ENCODE measurements at places on chromosomes 1 and 21. TPM values are rescaled to one million over a fixed set of nuclear protein-coding genes. Genes with fewer than 3 reads are reported as not detected.

CGN gene
- polyA plus RNA-seq: 0.31 TPM

DNA sequence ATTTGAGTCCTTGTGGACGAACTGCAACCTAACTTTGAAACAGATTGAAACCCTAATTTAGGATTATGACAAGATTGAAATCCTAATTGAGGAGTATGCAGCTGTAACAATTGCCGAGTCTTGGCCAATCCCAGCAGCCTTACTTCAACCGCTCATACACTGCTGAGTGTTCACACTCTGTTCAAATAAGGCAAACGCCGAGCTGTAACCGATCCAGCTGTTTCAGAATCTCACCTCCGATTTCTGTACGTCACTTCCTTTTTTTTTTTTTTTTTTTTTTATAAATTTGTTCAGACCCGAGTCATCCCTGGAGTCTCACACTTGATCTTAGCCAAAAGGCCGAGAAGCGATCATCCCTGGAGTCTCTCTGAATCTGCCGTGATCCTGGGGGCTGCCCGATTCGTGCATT lies 22.3 kb upstream of the ATP5PO start:
- DNase-seq: no peak

GRCh38 chr1:216793303-216793702 lies 70.1 kb upstream of the ESRRG start:
- no peak for DNase-seq

SOX13 gene
- polyA plus RNA-seq: 2.0 TPM

DNA sequence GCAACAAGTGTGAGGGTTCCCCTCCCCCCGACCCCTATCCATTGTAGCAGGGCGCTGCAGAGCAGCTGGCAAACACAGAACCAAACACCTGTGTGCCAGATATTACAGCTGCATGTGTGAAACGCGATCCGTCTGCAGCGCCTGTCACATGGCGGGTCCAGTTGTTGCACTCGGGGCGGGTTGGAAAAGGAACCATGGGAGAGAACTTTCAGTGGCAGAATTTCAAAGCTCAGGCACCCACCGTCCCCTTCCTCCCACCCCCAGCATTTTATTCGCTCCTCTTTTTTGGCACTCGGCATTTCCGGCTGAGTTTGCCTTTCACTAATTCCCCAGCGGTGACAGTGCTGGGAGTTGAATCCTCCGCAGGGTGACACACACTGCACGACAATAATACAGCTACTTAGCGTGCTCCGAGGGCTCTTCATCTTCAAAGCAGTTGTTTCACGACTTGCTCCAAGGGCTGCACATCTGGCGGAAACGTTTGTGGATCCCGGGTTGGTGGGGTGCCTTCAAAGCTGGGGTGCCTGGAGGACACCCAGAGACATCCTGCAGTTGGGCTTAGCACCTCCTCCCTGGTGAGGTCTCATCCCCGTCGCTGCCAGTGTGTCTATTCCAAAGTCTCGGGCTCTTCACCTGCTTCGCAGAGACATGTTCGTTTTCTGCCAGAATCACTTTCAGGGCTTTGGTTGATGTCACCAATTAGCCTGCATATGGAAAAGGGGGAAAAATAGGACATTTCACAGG lies 180.7 kb downstream of the ZBTB18 start:
- no peak for DNase-seq

DNA sequence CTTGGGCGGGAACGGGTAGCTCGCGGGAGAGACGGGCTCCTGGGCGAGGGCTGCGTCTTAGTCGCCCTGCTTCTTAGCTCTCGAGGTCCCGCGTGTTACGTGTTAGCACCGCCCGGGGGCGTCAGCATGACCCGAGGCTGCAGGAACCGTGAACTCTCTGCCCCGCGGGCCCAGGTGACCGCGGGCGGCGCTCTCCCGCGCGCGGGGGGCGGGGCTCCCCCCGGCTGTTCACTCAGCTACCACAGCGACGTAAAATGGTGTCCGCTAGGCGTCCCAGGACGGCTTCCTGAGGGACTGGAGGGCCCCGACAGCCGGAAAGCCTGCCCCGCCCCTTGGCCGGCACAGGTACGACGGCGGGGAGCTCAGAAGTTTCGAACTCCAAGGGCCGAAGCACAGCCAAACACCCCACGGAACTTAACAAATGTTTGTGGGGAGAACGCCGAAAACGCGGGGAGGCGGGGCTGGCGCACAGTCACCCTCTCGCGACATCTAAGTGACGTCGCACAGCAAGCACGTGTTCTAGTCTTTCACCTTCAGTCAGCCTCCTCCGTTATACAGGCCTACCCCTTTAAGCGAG lies 780 bp upstream of the RBM15 start:
- no peak for DNase-seq

EVA1B gene
- polyA plus RNA-seq: 27.2 TPM

GRCh38 chr1:209823143-209824041 lies 4.4 kb upstream of the UTP25 start:
- DNase-seq: no peak

- no peak for DNase-seq
These were observed 32.4 kb upstream of the SLC25A33 start for GRCh38 chr1:9506901-9507300.

- DNase-seq: peak; percentile 78
These were observed 30.3 kb downstream of the PTPRC start for GRCh38 chr1:198669023-198669698.

GRCh38 chr1:28290851-28291250 lies 31.5 kb downstream of the SESN2 start:
- DNase-seq: no peak

DNA sequence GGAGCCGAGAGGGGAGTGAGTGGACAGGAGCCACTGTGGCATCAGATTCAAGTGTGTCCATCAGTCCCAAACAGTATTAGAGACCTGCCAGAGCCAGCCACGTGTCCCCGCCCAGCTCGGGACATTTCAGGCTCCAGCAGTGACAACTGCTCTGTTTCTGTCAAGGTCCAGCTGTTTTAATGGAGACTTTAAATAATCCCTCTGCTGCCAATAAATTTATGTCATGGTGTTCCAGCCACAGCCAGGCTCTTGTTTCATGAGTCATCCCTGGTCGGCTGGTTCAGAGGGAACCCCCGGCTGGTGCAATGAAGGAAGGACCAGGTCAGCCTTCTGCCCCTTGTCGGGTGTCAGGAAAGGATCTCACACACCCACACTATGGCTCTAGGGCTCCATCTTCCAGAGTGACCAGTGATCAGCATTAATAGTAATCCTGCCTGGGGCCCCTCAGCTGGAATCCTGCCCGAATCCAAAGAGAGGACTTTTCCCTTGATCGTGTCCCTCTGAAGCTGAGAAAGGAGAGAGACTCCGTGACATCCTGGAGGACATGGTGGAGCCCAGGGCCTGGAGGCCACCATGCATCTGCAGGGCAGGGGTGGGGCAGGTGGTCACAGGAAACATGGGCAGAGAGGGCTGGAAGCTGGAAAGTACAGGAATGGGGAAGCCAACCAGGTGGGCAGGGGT lies 197.3 kb downstream of the MATN1 start:
- DNase-seq: no peak

ADAMTSL4 gene
- polyA plus RNA-seq: 4.9 TPM

DNA sequence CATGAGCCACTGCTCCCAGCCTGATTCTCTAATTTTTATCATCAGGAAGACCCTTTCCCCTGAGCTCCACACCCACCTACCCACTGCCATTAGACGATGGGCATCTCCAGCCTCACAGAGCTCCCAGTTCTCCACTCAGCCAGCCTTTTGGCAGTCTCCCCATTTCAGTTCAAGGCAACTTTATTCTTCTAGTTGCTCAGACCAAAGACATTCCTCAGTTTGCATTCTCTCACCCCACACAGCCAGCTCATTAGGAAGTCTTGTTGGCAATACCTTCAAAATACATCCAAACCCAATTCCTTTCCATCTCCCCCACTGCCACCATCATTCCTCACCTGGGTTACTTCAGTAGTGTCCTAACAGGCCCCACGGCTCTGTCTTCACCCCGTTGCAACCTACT lies 53.4 kb upstream of the COX20 start:
- no peak for DNase-seq

GRCh38 chr1:174818951-174819350 lies 180.8 kb upstream of the CACYBP start:
- DNase-seq: no peak

DNA sequence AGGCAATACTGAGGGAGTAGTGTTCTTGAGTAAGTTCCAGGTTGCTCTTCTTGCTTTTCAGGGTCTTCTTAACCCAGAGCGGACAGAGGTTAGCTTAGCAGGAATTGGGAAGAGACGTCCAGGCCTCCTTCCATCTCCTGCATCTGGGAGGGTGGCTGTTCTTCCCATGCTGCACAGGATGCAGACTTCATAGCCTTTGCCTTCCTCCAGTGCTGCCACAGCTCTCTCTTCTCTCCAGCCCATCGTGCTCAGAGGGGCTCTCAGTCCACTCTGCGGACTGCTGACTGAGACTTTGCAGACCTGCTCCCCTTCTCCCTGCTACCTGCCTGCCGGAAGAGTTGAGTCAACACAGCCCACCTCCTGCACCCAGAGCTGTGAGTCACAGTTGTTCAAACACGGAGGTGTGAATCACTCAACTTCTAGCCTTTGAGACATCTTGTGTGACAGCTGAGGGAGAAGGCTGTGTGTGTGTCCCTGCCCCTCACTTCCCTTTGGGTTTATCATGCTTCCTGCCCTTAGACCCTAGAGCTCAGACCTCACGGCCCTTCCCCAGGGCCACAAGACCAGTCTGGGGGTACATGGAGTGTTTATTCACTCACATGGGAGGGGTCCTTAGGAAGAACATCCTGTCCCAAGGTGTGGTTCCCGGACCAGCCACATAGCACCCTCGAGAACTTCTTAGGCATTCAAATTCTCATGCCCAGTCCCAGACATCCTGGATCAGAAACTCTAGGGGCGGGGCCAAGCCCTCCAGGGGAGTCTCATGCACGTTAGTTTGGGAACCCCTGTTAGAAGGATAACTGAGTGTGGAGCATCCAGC lies 158.3 kb upstream of the CACNA1E start:
- DNase-seq: no peak

GRCh38 chr1:89736937-89737733 lies 83.7 kb upstream of the LRRC8D start:
- no peak for DNase-seq

DNA sequence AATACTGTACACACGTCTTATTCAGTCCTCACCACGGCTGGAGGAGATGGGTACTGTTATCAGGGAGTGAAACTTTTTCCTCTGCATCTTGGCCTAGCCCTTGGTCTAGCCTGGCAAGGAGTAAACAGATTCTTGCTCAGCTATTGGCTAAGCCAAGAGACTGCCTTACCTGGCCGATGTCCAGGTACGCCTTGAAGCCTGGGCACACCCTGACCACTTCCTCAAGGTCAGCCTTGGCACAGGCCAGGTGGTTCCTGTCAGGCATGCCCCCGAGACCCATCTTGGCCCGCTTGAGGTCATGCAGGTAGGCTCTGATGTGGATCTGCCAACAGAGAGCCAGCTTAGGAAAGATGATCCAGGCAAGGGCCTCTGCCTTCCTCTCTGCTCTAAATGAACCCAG lies 17.8 kb upstream of the PARS2 start:
- no peak for DNase-seq

DNA sequence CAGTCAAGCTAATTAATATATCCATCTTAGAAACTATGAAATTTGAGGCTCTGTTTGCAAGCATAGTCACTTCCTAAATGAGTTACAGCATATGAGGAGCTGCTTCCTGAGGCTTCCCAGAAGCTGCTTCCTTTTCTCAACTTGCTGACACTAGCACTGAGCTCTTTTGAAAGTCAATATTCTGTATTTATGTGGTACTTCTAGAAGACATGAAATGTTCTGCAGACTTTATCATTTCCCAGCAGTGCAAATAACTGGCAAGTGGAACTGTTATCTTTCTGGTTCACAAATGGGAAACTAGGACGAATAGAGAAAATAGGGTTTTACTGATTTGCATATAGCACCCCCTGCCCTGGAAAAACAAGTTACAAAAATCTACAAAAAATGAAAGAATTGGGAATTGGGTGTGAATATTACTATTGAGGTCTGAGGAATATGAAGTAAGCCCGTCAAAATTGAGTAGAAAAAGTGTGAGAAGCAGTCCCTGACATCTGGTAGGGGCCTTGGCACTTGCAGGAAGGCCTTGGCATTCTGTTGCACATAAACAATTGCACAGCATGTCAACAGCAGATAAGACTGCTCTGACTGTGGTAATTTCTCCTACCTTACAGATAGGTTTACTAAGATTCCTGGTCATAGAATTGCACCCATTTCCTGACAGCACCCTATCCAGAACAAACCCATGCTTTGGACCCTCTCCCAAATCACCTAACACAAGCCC lies 7.1 kb downstream of the GIPC2 start:
- DNase-seq: no peak

- DNase-seq: no peak
These were observed 70.0 kb downstream of the CLCA4 start for GRCh38 chr1:86616871-86617270.

GRCh38 chr1:47722909-47723580 lies 274.1 kb downstream of the TRABD2B start:
- no peak for DNase-seq

DNA sequence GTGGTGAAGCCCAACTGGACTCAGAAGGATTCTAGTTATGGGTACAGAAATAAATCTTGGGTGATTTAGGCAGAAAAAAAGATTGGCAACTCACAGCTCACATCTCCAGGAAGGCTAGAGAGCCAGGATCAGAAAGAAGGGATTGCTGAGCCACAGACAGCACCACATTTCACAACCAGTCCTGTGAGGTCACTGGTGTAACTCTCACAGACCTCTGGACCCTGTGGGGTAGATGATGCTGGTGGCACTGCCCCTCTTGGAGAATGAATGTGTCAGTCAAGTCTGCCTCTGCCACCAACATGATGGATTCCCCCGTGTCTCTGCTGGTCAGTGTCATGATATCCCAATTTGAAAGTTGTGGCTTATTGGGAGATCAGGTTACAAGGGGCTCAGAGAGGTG lies 70.9 kb upstream of the HMCN1 start:
- DNase-seq: no peak

DNA sequence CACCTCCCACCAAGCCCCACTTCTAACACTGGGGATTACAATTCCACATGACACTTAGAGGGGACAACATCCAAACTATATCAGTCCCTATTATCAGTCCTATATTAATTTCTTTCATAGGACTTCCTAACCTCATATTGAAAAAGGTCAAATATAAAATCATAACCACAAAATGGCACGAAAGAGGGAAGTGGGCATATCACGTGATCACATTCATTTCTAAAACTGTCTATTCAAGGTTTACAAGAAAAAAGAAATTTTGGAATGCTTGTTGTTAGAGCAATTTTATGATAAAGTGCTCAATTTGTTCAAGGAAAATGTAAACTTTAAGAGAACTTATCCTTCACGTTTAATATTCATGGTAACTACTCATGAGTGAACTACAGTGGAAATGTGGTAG lies 13.2 kb upstream of the CDC7 start:
- no peak for DNase-seq

- DNase-seq: no peak
These were observed 5.8 kb downstream of the PCNX2 start for GRCh38 chr1:233289676-233290075.
